ENCODE measurements at places on chromosomes 2 and 18.

GRCh38 chr2:197613509-197613987, 61.8 kb downstream of the RFTN2 start:
- DNase-seq, result no peak

DNA sequence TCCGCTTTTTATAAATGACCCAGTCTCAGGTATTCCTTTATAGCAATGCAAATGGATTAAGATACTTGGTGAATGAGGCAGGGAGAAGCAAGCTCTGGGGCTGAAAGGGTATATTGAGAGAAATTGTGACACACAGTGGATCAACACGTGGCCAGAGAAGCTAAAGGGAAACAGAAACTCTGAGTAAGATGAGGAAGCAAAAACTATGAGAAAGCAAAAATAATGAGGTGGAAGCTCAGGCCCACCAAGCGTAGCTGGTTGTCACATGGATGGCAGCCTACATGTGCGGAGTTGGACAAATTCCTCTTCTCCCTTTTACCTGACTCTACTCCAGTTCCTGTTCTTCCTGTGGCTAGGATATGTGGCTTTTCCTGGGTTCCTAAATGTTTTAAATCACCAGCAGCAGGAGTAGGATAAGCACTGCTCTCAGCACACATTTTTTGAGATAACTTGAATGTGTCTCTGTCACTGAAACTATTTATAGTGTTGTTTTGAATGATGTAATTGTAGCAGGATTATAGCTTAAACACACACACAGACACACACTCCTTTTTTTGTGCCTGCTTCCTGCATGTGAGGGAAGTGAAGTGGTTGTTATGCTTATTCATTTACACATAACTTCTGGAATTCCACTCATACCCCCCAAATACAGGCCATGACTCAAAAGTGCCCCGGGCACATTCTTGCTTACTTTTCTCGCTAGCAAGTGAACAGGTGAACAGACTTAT, 30.1 kb upstream of the EPC2 start:
- no peak for DNase-seq

GRCh38 chr18:12327510-12328178, 19.6 kb downstream of the TUBB6 start:
- DNase-seq, result peak; percentile 74

GRCh38 chr18:27244259-27244658, 59.2 kb upstream of the CHST9 start:
- no peak for DNase-seq

GRCh38 chr2:84280873-84281272, 178.2 kb downstream of the SUCLG1 start:
- DNase-seq, result no peak
